SK-N-SH (cell line): ENCODE measurements at places on chromosomes 1 and 21. TPM values are rescaled to one million over a fixed set of nuclear protein-coding genes. Genes with fewer than 3 reads are reported as not detected.

Gene PROK1
- not detected in 2 replicates for polyA plus RNA-seq

DNA sequence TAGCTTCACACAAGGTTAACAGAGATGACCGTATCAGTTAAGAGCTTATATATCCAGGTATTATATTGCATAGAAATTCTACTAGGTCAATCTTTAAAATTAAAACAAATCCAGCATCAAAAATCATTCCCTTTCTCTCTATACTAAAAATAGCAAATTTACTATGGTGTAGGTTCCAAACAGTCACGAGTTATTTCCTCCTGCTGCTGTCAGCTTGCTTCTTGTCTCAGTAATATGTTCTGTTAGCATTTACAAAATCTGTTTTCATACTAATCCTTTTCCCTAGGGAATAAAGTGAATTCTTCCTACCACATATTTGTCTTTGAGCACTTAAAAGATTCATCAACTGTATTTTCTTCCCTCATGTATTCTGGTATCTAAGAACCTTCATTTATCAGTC is 2.5 kb downstream of the WDR26 start:
- H3K36me3 ChIP-seq: peaks cover 35% of the 10 kb centered on the region
- H3K4me3 ChIP-seq: peak overlapping the region; percentile 99
- no peaks in the 10 kb centered on the region for H3K27me3 ChIP-seq
- peak overlapping the region; percentile 81 for H3K27ac ChIP-seq

DNA sequence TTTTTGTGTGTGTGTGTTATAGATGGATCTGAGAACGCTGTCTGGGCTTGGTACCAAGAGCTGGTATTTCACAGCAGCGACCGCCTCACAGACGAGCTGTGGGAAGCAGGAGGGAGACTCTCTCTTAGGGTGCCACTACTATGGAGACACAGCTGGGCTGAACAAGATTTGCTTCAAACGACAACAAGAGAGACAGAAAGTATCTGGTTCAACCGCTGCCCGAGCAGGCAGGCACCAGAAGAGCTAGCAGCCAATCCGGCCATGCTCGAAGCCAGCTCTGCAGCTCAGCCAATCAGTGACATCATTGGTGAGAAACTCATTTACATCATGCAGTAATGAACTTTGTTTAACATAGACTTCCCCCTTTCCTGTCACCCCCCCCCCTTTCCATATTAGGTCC is 341.3 kb downstream of the USP25 start:
- H3K27me3 ChIP-seq: no peaks in the 10 kb centered on the region
- H3K4me1 ChIP-seq: peaks cover 2% of the 10 kb centered on the region
- no peak overlapping the region for H3K27ac ChIP-seq
- peak overlapping the region; percentile 51 for H3K4me3 ChIP-seq
- no peaks in the 10 kb centered on the region for H3K36me3 ChIP-seq

GRCh38 chr1:227136210-227136820 is 182.0 kb downstream of the CDC42BPA start:
- H3K36me3 ChIP-seq: peaks cover 34% of the 10 kb centered on the region
- H3K4me3 ChIP-seq: no peak overlapping the region
- DNase-seq: peak; percentile 30
- no peaks in the 10 kb centered on the region for H3K27me3 ChIP-seq
- no peak overlapping the region for H3K27ac ChIP-seq

DNA sequence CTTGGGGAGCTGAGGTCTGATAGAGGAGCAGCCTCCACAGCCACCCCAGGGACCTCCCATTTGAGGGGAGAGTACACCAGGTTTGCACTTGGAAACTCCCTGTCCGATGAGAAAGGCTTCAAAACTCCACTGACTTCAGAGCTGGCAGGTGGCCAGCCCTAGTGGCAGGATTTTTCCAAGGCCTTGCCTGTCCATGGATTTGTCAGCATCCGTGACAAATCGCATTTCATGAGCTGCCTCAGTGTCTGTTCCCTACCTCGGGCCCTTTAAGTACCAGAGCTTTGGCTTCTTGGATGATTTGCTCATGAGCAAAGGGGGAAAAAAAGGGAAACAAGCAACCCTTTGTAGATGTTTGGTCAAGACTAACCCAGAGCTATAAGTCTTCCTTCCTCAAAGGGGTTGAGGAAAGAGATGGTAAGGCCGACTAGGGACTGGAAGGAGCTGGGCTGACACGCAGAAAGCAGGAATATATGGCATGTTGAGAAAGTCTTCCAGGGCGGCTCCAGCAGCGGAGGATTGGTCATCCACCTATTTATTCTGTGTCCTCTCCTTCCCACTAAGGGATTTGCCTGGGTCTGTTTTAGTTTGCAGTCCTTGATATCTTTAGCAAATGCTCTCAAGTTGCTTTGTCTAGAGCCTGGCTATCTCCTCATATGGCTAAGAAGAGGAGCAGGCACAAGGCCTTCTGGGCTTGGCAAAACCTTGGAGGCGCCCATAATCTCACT is 2.7 kb upstream of the HSPG2 start:
- H3K27me3 ChIP-seq: no peaks in the 10 kb centered on the region
- H3K4me3 ChIP-seq: no peak overlapping the region
- no peaks in the 10 kb centered on the region for H3K36me3 ChIP-seq

DNA sequence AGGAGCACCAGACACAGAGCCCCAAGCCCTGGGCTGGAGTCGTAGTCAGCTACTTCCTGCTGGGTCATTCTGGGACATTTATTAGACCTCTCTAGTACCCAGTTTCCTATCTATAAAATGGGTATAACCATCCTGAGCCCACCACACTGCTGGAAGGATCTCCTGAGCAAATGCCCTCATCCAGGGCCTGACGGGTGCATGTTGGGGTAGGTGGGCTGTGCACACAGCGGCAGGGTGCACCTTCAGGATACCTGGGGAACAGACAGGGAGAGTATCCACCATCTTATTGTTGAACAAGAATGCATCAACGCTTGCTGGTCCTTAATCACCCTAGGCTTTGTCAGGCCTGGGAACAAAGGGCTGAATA is 191.0 kb downstream of the HIVEP3 start:
- no peak overlapping the region for H3K4me3 ChIP-seq
- no peaks in the 10 kb centered on the region for H3K27me3 ChIP-seq
- no peak for DNase-seq
- H3K27ac ChIP-seq: no peak overlapping the region
- no peaks in the 10 kb centered on the region for H3K36me3 ChIP-seq

DNA sequence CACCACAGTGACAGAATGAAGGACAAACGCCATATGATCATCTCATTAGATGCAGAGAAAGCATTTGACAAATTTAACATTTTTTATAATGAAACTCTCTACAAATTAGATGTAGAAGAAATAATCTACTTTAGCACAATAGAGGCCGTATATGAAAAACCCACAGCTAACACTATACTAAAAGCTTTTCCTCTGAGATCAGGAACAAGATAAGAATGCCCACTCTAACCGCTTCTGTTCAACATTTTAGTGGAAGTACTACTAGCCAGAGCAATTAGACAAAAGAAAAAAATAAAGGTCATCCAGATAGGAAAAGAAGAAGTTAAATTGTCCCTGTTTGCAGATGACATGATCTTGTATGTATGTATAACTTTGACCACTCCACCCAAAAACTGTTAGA is 109.7 kb downstream of the SLC35F3 start:
- no peaks in the 10 kb centered on the region for H3K36me3 ChIP-seq
- H3K4me3 ChIP-seq: no peak overlapping the region
- no peaks in the 10 kb centered on the region for H3K27me3 ChIP-seq
- H3K4me1 ChIP-seq: no peaks in the 10 kb centered on the region
- H3K27ac ChIP-seq: no peak overlapping the region
- no peak for DNase-seq

DNA sequence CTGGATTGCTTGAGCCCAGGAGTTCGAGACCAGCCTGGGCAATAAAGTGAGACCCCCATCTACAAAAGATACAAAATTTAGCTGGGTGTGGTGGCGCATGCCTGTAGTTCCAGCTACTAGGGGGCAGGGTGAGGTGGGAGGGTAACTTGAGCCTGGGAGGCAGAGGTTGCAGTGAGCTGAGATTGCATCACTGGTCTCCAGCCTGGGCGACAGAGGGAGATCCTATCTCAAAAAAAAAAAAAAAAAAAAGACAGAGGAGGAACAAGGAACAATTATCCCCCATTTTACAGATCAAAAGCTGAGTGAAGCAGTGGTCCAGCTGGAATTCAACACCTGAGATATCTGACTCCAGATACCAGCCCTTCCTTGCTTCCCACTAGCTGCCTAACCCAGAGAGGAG is 34.8 kb downstream of the L1TD1 start:
- no peaks in the 10 kb centered on the region for H3K36me3 ChIP-seq
- H3K27me3 ChIP-seq: no peaks in the 10 kb centered on the region
- no peak overlapping the region for H3K4me3 ChIP-seq
